Bronchial epithelial cell (primary cell): ENCODE measurements at places on chromosomes 16 and 17.

GRCh38 chr17:67785122-67785477 lies 40.2 kb upstream of the BPTF start:
- DNase-seq: no peak

DNA sequence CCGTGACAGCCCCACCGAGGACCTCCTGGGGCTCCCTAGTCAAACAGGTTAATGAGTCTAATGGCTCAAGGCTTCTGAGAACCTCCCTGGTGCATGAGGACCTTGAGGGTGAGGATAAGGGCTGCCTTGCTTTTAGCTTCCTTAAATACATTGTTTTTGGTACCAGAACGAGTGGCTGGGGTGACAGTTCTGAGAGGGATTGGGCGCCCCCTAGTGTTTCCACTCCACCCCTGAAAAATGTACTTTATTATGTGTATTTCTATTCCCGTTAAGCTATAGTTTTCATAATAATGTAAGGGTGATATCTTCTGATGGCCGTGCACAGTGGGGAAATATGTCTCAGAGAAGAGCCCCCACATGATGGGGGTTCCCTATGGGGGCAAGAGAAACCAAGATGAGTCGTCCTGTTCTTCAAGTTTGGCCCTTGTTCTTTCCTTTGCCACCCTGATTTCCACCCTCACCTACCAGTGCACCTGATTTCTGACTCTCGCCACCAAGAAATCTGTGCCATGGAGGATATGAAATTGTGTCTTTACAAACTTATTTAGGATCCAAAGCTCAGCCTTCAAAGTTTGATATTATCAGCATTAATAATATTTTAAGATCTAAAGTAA lies 14.5 kb upstream of the VWA3A start:
- peak; percentile 41 for DNase-seq

DNA sequence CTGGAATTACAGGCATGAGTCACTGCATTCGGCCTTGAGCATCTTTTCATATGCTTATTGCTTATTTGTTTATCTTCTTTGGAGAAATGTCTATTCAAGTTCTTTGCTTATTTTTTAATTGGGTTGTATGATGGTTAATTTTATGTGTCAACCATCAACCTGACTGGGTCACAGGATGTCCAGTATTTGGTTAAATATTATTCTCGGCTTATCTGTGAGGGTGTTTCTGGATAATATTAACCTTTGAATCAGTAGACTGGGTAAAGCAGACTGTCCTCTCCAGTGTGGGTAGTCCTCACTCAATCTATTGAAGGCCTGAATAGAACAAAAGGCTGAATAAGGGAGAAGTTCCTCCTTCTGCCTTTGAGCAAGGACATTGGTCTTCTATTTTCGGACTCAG lies 142.0 kb downstream of the SSH2 start:
- no peak for DNase-seq

DNA sequence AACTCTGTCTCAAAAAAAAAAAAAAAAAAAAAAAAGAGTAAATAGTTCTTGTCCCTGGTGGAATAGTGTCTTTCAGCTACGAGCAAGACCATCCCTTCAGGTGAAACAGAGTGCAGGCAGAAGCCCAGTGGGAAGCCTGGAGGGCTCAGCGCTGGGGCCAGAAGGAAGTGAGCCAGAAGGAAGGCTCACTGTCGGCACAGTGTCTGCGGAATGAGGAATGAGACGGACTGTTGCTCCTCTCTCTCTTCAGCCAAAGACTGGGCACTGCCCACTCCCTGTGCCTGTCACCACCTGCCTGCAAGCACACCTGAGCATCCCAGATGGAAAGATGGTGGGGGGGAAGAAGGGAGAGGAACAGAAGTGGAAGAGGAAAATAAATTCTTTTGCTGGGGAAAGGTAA lies 7.5 kb downstream of the RSL1D1 start:
- DNase-seq: no peak

GRCh38 chr16:57284952-57285363 lies 486 bp upstream of the PLLP start:
- no peak for DNase-seq

GRCh38 chr16:7390974-7391373 lies 58.3 kb downstream of the RBFOX1 start:
- no peak for DNase-seq

GRCh38 chr17:60534010-60534555 lies 8.0 kb upstream of the APPBP2 start:
- no peak for DNase-seq

DNA sequence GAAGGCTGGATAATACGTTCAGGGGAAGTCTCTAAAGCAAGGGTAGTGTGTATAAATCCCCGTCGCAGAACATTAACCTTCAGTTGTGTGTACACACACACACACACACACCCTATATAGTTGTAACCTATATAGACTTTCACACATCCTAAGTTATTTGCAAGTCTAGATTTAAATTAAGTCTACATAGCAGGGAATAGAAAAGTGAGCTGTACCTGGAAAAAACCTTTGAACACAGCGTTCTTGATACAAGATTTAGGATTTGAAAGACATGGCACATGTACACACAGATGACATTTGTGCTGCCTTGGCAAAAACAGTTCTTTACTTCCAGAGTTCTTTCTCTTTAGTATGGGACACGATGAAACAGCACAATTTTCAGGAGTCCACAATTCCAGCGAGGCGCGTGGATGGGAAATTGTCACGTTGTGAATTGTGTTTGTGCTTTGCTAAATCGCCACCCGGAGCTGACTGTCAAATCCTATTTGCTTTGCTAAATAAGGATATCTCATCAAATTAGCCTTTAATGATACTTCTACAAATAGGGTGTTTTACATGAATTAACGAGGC lies 233.9 kb downstream of the MRTFB start:
- DNase-seq: no peak

DNA sequence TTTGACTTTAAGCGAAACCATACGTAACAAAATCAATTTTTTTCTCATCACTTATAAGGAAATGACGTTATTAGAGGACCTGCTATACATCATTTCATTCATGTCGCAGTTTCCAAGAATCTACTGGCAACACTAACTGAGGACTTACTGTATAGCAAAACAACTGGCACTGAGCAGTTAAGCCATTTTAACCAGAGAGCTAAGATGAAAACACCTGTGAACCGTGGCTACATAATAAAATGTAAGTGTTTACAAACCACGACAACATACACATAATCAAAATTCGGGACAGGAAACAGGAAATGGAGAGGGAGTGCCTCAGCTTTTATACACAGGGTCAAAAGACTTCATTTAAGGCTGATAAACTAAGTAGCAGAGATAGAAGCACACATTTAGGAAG lies 29.5 kb downstream of the METTL16 start:
- no peak for DNase-seq

- peak; percentile 14 for DNase-seq
These were observed 1.6 kb downstream of the UBE2Z start for GRCh38 chr17:48909783-48910182.

GRCh38 chr17:37310940-37311339 lies 64.8 kb upstream of the C17orf78 start:
- no peak for DNase-seq

DNA sequence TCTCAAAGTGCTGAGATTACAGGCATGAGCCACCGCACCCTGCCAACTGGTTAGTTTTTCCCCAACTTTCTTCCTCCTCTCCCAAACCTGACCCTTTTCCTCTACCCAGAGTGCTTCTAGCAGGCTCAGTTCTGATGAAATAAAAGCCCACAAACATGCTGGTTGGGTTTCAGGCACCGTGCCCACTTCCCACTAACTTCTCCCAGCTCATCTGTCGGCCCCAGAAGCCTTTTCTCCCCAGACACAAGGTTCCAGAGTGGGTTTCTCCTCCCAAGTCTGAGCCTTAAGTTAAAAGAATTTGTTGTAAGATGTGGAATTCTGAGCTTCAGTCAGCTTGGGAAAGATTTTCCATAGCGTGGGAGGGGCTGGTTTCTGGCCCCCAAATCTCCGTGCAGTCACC lies 11.5 kb upstream of the SCN4A start:
- no peak for DNase-seq

- no peak for DNase-seq
These were observed 25.3 kb downstream of the KLHDC4 start for GRCh38 chr16:87740441-87740840.

DNA sequence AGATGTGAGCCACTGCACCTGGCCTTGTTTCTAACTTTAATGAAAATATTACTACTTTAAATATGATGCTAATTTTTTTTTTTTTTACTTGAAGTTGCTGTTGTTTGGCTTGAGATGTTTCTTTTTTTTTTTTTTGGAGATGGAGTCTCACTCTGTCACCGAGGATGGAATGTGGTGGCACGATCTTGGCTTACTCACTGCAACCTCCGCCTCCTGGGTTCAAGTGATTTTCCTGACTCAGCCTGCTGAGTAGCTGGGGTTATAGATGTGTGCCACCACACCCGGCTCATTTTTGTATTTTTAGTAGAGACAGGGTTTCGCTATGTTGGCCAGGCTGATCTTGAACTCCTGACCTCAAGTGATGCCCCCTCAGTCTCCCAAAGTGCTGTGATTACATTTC lies 23.6 kb downstream of the IGSF6 start:
- no peak for DNase-seq

DNA sequence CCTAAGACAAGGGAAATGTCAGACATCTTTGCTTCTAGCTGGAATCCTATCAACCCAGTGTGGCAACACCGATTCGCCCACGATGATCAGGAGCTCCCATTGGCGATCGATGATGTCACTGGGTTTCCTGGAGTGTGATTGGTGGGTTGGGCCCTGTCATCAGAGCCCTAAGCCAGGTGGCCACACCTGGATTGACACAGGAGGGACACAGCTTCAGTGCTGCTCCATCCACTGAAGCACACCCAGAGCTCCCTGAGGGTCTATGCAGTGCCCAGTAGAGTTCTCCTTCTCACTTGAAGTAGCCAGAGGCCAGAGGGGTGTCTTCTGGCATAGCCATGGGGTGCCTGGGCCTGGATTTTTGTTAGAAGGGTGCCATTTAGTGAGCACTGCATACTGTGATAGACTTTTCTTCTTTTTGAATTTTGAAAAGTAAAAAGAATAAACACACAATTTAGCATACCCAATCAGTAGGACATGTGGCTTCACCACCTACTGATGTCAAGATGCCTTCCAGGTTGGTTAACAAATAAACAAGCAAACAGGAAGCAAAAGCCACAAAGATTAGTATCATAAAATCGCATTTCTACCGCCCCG lies 77.6 kb downstream of the CMIP start:
- peak; percentile 42 for DNase-seq

- no peak for DNase-seq
These were observed 4.5 kb upstream of the TCAP start for GRCh38 chr17:39660397-39661385.

DNA sequence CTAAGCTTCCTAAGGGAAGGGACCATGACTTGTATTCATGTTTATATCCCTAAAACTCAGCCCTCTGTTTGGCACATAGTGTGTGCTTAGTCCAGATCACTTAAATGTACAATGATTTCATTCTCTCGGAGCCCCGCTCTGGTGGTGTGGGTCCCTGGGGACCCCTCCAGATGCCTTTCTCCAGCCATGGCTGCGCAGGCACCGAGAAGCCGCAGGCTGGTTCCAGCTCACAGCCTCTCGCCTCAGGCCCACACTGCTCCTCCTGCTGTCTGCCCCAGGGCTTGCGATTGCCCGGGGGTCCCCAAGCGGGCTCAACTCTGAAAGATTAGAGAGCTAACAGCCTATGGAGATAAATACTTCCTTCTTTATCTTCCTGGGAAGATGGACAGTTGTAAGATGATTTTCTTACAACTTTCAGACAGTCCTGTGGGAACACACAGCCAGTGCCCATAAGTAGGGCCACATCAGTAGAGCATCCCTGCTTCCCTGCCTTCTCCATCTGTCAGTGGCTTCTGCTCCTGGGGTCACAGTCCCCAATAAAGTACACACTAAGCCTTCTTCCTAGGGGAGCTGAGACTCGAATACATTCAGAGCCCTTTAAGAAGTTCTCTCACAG lies 66.2 kb downstream of the CENPV start:
- no peak for DNase-seq

GRCh38 chr17:78252111-78252634 lies 20.7 kb downstream of the TMEM235 start:
- no peak for DNase-seq

DNA sequence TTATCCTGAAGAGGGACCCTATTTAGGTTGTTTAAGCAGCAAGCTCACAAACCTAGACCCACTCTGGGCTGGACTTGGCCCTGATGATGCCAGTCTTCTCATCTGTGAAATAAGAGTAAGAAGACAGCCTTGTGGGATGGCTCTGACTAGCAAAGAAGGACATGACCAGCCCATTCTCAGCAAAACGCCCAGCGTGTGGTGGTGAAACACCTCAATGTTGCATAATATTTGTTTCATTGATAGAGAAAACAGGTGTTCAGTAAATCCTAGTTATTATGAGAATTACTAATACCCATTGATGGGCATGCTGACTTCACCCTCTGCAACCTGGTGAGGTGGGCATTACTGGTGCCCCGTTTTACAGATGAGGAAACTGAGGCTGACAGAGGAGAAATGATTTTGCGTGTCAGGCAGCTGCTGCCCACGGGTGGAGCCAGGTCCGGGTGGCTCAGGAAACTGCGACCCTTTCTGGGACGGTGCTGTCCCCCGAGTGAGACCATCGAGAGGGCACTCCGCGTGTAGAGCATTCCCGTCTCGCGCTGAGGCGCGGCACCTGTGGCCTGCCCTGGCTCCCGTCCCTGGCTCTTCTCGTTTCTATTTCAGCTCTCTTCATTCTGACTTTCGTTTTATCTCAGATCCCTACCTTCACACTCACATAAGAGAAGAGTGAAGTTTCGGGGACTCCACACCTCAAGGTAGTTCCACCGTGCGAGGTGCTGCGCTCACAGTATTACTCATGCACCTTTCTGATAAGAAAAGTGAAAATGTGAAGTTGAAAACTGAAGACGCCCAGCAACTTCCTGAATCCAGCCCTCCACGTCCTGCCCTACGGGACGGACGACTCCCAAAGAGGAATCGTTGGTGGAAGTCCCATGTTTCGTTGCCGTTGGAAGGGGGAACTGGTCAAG lies 48.5 kb downstream of the IRF8 start:
- DNase-seq: no peak

DNA sequence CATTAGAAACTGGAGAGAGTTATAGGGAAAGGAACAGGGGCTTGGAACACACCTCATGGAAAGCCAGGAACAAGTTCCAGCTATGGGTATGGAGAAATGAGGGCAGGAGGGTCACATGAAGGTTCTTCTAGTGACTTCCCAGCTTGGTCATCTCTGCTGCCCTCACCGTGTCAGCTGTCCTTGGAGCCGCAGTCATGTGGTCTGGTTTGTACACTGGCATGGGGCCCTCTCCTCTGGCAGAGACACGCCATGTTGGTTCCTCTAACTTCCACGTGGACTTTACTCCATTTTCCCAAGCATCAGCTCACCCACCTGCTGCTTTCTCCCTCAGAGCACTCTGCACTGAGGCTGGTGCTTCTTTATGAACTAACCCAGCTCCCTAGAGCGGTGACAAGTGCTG lies 26.3 kb downstream of the MPG start:
- DNase-seq: no peak

GRCh38 chr16:25012525-25012991 lies 2.6 kb downstream of the ARHGAP17 start:
- peak; percentile 45 for DNase-seq
